Skeletal muscle cell (primary cell): ENCODE measurements at places on chromosomes 1 and 21.

DNA sequence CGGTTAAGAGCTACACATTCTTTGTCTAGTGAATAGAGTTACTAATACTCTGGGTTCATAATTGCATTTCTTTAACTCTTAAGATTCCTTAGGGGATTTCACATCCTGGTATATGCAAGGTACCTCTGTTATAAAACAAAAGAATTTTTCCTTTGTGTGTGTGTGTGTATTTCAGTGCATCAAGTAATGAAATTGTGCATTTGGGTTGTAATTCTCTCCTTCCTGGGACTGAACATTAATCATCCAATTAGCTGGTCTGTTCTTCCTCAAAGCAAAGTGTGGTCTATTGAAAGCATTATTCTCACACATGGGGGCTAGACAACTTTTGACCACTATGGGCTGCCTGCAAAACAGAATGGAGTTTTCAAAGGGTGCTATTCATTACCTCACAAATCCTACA lies 74.0 kb downstream of the ZC3H11B start:
- DNase-seq = no peak

- no peak for DNase-seq
Measured at GRCh38 chr1:62194651-62195544, at the start of gene L1TD1. Gene L1TD1 (plus strand): TSS chr1:62194849. CDS start chr1:62206629, 11,780 bp downstream.

DNA sequence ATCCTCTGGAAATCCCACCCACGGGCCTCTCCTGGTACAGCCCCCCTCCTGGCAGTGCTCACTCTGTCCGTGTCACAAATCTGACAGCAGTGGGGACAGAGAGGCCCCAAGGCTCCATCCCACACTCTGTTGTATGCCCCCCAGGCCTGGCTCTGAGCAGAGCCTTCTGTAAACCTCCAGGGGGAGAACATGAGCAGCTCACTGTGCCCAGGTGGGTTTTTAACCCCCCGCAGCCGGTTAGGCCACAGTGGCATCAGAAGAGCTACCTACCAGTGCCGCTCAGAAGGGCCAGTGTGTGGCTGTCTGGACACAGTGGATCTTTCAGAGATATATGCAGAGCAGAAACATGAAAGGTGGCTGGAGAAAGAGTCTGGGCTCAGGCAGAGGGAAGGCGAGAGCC lies 12.0 kb upstream of the GPR153 start:
- no peak for DNase-seq

DNA sequence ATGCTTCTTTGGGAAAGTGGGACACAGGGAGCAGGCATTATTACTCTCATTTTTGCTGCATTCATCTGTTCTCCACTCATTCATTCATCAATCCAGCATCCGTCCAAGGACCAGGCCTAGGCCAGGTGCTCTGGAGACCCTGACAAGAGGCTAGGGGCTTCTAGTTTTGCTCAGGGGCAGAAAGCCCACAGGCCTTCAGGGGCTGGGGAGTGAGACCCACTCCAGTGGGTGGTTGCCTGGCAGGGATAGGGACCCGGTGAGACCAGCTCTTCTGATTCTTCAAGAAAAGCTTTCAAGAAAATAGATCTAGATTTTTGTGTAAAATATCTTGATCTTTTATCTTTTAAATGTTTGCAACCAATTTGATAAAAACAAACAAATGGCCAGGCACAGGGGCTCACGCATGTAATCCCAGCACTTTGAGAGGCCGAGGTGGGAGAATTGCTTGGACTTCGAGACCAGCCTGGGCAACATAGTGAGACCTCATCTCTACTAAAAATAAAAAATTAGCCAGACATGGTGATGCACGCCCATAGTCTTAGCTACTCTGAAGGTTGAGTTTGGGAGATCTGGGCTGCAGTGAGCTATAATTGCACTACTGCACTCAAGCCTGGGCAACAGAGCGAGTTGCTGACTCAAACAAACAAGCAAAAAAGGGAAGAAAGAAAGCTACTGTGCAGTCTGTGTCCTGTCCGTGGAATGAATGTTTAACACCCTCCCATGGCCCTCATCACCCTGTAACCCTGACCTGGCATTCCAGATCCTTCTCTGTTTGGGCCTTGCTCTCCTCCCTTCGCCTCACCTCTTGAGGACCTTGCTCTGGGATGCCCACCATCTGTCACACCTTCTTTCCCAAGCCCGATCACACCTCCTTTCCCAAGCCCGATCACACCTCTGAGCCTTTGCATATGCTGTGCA lies 17.3 kb upstream of the LRP8 start:
- DNase-seq = no peak

DNA sequence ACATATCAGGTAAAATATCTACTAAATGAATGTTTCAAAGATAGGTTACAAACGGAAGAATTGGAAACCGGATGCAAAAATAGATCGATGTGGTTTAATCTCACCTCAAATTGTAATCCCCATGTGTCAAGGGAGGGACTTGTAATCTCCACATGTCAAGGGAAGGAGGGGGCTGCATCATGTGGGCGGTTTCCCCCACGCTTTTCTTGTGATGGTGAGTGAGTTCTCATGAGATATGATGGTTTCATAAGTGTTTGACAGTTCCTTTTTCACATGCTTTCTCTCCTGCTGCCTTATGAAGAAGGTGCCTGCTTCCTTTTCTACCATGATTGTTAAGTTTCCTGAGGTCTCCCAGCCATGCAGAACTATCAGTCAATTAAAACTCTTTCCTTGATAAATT lies 408.7 kb upstream of the TMPRSS15 start:
- DNase-seq = no peak

DNA sequence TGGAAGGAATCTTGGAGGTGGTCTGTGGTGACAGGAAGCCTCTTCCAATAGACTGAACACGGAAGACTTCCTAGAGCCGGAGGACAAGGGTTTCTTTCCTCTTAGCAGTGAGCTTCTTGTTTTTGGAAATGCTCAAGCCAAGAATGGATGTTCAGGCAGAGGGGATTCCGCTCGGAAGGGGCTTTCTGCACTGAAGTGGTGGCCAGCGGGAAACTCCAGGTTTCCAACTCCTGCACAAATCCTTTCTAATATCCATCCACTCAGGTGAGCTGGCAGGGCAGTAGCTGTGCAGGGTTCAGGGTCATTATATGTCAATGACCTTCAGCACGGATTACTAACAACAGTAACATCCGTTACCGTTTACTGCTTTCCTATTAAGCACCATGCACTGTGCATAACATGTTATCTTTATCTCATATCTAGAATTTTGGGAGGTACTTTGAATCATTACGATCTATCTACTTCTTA lies 573 bp upstream of the CPT2 start:
- DNase-seq = no peak

GRCh38 chr1:223803211-223803610 lies 42.5 kb downstream of the TP53BP2 start:
- DNase-seq = no peak

DNA sequence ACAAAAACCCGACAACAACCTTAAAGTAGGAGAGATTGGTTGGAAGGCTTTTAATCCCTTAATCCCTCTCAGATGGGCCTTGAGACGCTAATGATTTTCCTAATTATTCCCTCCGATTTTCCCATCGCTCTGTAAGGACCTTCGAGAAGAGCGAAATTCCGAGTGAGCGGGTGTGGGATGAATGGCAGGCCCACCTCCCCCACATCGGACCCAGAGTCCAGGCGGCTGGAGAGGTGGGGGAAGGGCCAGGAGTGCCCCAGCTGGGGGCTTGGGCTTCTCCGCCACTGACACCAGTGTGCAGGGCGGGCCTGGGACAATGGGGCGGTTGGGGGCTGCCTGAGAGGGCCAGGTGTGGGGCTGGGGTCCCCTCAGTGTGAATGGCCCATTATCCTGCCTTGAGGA lies 23.4 kb downstream of the RHBG start:
- no peak for DNase-seq

DNA sequence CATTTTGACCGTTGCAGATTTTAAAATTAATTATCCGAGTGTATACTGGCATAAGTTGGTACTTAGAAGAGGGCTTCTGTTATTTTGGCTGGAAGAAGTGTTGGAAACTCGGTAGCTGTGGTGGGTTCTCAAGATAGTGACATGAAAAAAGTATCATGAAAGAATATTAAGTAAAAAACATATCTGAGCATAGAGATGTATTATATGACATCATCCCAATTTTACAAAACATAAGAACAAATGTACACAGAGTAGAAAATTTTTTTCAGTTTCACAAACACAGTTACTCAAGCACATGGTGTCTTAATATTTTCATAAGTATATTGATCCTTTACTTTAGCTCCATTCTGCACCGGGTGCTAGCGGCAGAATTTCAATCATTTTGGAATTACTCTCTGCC lies 684 bp downstream of the IFI16 start:
- DNase-seq = no peak

GRCh38 chr1:87084244-87084836 lies 169.9 kb downstream of the HS2ST1 start:
- no peak for DNase-seq

- DNase-seq = no peak
Measured at GRCh38 chr1:47031585-47031984, 8.1 kb downstream of the CYP4X1 start.

GRCh38 chr1:101723415-101723814 lies 273.3 kb downstream of the OLFM3 start:
- DNase-seq = no peak

GRCh38 chr1:160474392-160475242 lies 48.4 kb downstream of the SLAMF6 start:
- no peak for DNase-seq

DNA sequence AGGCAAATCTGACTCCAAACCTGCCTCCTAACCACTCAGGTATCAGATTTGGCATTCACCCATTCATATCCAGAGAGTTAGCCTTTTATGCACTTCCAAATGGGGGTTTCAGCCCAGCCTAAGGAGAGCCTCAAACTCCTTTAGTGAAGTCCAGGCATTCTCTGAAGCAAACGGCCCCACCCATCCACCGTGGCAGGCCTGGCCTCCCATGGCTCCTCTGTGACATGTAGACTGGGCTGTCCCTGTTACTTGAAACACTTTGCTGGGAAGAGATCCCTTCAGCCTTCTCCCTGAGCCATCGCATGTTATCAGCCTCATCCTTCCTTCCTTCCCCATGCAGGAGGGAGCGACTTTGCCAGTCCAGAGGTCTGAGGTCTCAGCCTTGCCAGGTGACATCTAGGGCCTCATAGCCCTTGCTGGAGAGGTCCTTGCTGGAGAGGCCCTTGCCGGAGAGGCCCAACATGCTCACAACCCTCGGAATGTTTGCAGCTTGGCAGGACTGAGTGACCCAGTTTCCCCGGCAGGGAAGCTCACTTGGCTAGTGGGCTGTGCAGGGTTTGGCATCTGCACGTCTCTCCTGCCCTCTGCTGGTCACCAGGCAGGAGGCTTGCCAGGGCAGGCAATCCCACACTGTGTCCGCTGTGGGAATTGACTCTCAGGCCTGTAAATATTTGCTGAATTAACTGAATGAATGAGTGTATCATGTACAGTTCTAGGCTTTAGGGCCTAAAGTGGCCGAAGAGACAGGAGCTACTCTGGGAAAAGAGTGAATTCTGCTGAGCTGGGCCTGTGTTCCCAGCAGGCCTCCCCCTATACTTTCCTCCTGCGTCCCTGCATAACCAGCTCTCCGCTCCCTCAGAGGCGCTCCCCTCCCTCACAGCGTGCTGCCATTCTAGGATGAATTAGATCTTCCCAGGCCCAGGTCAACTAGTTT lies 26.7 kb upstream of the RBM15 start:
- peak; percentile 45 for DNase-seq

GRCh38 chr1:44895919-44896734 lies 53.1 kb upstream of the PTCH2 start:
- DNase-seq = no peak

DNA sequence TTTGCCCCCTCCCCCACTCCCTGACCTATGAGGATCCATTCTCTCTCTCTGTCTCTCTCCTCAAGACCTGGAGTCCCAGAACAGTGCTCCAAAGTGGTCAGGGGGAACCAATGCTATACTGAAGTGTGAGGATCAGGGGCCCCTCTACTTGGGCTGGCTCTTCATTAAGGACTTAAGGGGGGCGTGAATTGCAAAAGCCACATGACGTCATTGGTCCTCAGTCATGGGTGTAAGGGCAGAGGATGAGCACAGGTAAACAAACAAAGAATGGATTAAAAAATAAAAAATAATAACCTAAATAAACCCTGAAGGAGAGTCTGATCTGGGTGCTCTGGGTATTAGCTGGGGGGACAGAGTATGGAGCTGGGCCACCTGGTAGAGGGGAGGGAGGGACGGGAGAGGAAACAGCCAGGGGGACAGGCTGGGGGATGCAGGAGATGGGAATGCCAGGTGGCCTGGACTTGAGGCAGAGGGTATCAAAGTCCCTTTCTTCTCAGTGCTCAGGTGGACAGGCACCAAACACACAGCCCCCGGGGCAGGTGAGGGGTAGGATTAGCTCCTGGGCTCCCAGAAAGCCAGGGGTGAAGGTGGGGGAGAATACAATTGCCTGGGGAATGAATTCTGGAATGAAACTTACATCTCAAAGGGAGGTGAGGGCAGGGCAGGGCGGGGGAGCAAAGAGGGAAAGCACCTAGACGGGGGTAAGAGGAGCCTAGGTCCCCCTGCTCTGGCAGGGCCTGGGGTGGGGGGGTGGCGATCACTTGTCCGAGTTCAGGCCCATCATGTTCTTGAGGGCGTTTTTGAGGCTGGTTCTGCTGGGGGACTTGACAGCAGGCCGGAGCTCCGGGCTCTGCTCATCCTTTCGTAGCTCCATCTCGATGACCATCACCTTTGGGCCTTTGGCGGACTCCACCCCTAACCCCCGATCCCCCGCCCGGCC lies 4.6 kb downstream of the MPZ start:
- DNase-seq = no peak

DNA sequence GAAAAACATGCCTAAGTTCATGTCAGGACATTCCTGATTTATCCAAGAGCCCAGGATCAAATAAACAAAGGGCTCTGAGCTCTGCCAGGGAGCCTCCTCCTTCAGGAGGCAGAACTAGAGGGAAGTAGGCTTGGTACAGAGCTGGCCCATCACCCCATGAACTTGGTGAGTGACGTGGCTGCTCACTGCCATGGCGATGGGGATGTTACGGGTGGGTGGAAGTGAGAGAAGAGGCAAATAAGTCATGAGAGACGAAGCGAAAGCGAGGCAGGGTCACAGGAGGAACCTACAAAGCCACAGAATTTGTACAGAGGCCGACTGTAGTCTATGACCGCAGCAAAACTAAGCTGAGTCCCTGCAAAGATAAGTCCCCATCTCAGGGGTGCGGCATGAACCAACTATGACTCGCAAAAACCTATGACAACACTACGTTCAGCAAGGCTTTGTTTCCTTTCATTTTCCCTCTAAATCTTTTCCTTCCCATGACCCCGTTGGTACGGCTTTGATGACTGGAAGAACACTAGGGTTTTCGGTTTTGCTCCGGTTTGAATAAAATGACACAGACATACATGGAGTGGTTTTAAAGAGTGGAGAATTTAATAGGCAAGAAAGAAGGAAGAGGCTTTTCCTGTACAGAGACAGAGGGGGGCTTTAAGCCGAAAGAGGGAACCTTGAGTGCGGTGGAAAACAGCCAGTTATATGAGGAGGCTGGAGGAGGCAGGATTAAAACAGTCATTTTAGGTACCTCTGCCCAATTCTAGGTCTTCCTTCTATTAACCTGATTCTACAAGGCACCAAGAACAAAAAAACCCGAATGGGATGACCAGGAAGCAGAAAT lies 74.1 kb downstream of the CD46 start:
- DNase-seq = no peak

DNA sequence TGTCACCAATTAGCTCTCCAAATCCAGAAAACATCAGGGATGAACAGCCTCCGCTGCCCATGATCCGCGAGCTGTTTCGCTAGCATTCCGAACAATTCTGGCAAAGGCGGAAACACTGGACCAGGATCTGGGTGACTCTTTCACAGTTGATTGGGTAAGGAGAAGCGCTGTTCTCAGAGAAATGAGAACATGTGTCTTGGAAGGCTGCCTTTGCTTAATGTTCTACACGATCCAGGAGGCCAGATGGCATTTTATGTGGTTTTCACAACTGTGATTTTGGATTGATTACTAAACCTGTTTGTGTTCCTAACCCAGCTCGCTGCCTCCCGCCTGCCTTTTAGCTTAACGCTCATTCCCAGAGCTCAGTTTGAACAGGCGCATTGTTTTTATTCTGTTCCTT lies 144.0 kb downstream of the KIF26B start:
- DNase-seq = peak; percentile 28
